AG08396 (cell line): ENCODE measurements at places on chromosomes 1 and 21.

- no peak for DNase-seq
These were observed 221.7 kb downstream of the C1orf94 start for GRCh38 chr1:34398241-34398915.

- DNase-seq = peak; percentile 77
These were observed 65.4 kb downstream of the PLEKHA6 start for GRCh38 chr1:204294357-204294756.

- no peak for DNase-seq
These were observed 11.5 kb upstream of the LAPTM5 start for GRCh38 chr1:30768830-30769718.

GRCh38 chr21:33899199-33899598, 16.4 kb downstream of the ATP5PO start:
- no peak for DNase-seq

DNA sequence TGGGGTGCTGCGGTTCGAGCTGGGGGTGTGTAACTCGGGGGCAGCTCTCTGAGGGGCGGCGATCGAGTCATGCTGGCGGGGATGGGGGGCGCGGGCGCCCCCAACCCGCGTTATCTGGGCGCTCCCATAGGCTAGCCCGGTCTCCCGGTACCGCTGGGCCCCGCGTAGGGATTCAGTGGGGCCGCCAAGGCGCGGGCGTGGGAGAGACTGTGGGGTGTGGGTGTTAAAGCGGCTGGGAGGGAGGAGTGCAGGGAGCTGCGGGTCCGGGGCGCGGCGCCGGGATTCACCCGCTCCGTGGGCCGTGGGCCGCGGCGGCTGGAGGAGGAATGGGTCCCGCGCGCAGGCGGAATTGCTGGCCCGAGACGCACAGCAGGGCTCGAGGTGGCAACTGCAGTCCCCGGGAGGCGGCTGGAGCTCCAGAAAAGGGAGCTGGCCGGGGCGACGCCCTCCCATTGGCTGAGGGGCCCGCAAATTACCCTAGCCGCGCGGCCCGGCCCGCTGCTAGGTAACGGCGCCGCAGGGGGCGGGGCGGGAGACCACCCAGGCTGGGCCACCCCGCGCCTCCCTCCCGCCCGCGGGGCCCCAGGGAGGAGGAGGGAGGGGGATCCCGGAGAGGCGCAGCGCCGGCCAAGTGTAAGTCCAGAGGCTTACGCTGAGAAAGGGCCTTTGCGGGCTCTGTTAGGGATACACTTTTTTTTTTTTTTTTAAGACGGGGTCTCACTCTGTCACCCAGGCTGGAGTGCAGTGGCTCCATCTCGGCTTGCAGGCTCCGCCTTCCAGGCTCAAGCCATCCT, at the start of gene PTCH2:
PTCH2 (minus strand) TSS at position 392 of the 794 bp plus-strand sequence; CDS start at position 71, 321 bp downstream.
- DNase-seq = peak; percentile 92

DNA sequence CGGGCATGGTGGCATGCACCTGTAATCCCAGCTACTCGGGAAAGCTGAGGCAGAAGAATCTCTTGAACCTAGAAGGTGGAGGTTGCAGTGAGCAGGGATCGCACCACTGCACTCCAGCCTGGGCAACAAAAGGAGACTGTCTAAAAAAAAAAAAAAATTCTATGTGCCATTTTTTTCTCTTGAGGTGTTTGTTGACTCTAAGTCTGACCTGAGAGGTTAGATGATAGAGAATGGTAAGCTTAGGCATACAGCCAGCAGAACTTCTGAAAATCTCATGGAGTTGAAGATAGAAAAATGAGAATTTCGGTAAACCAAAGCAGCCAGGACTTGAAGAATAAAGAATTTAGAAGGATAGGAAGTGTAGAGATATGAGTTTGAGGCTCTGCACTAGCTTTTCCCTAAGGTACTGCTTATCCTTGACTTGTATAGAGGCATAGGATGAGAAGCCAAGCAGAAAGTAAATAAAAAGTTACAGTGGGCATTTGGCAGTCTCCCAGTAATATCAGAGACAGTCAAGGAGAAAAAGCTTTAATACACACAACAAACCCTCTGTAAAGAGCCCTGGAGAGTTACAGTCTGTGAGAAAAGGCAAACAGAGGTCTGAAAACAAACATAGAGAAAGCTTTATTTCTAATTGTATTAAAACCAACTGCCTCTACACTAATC, 24.3 kb downstream of the F13B start:
- no peak for DNase-seq

- no peak for DNase-seq
These were observed 13.9 kb downstream of the CELSR2 start for GRCh38 chr1:109263234-109263596.

DNA sequence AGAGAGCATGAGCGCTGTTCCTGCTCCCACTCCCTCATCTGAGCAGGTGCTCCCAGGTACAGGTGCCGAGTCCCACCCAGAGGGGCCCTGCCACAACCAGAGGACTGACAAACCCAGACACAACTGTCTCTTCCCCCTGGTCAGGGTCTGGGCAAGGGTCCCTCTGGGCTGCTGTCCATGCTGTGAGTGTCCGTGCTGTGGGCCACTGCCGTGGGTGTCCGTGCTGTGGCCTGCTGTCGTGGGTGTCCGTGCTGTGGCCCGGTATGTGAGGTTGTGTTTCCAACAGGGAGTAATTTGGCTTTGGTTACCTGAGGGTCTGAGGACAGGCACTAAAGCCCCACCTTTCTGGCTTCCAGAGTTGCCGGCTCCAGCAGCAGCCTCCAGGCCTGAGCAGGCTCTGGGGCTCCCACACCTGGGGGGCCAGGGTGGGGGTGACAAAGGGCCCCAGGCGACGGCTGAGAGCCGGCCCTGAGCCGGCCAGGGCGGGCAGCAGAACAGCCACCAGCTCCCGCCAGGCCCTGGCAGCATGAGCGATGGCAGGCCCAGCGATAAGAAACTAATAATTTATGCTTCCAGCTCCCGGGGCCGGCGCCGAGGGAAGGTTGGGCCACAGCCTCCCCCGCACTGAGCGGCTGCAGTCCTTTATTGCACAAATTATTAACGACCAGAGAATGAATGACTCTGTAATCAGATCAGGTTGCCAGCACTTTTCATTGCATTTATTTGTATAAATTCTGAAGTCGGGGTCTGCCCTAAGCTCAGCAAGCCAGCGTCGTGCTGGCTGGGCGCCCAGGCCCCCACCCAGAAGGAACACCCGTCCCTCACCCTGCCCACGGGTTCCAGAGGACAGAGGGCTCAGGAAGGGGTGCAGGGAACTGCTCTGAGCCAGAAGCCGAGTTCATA, 7.3 kb upstream of the SAMD11 start:
- DNase-seq = no peak

GRCh38 chr21:31905503-31906451, 33.0 kb downstream of the HUNK start:
- no peak for DNase-seq

DNA sequence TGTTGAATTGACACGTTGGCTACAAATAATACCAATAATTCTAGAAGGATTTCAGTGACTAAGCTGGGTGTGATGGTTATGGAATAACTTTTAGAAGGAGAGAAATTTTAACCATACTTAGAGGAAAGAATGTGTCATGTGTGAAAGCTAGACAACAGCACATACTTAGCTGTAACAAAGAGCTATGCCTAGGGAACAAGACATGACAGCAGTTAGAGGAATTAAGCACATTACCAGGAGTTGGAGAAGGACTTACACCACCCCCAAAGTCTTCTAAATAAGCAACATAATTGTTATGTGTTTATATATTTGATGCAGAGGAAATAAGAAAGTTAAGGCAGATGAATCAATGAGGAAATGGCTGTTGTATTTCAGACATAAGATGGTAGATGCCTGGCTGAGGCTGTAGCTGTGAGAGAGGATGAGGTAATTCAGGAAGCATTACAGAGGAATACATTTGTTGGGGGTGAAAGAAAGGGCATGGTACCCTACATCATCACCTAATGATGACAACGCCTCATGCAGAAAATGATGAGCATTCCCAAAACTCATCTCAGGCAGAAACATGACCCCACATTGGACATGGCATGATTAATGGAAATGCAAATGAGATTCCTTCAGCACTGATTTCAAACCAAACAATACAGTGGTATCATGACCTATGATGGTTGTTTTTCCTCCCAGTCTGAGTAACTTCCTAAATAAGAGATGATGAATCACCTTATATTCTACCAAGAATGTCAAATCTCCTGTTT, 211.5 kb downstream of the LHX8 start:
- DNase-seq = no peak

- no peak for DNase-seq
These were observed 76.8 kb downstream of the ATP6V1G3 start for GRCh38 chr1:198463709-198464108.

DNA sequence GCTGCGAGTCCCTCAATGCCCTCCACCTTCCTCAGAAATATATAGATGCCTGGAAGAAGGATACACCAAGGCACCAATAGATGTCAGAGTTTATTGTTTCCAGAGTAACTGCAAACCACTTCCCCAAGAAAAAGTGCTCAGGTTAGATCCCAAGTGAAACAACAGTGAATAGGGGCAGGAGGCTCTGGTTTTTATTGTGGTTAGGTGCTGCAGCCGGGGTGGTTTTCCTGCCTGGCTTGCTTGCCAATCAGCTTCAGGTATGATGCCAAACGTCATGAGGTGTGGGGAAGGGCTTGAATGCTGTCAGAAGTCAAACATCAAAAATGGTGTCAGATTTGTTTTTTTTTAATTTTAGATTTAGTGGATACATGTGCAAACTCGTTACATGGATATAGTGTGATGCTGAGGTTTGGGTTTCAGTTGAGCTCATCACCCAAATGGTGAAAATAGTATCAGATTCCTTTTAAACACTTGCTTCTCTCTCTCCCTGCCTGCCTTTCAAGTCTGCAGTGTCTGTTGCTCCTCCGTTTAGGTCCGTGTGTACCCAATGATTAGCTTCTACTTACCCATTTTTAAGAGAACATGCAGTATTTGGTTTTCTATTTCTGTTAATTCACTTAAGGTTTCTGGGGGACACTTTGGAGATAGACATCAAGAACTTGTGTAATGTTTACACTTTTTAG, 1317.0 kb downstream of the MRPL39 start:
- DNase-seq = no peak

DNA sequence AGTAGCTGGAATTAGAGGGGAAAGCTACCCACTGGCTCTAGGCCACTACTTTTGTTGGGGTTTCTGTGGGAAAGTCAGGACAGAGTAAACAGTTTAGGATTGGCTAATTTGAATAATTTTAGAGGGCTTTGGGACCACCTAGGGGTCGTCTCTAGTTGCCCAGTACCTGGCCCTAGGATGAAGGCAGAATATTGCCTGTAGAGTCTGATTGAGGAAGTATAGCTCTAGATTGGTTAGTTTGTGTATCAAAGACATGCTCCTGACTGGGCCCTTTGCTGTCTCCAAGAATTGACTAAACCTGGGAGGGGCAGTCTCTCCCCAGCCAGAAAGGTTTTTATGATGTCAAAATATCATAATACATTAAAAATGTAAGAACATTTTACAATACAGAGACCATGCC, 142.0 kb downstream of the POU2F1 start:
- no peak for DNase-seq

- no peak for DNase-seq
These were observed 72.4 kb upstream of the KCND3 start for GRCh38 chr1:112061901-112062320.

DNA sequence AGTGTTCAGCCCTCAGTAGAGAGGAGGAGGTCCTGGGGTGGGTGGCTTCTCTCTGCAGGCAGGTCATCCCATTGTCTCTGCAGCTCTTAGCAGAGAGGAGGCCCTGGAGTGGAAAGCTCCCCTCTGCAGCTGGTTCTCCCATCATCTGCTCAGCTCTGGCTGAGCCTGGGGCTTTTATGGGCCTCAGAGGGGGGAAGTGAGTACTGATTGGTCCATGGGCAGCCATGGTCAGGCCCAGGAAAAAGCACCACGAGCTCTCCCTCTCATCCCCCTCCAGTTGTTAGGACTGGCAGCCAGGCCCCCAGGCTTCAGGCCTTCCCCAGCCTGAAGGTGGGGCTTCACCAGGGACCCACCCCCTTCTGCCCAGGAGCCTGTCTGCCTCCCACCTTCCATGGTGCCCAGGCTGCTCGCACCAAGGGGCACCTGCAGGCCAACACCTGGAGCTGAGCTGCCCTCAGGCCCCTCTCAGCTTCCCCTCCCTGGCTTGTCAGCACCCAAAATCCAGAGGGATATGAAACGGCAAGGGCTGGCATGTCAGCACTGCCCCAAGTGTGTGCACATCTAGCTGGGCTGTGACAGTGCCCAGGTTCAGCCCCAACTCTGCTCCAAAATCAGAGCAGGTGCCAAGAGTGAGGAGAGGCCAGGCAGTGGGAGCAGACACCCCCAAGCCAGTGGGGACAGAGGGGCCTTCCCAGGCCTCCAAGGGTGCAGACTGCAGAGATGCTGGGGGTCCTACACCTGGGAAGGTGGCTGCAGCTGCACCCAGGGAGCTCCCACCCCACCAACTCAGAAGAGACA, 449.0 kb downstream of the MATN1 start:
- DNase-seq = no peak

DNA sequence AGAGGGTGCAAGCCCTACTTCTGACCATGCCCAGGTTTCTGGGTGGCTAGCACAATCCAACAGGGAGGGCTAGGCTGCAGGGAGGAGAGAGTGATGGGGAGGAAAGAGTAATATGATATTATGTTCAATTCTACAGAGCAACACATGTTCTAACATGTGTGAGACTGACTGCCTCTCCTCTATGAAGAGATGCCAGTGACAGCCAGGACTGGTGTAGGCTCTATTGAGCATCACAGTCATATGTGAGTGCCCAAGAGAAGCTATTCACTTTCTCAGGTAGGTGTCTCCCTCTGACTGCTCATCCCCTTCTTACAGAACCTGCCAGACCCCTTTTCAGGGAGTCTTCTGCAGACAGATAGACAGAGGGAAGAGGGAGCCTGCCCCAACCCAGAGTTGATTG, 446.1 kb downstream of the SIPA1L2 start:
- no peak for DNase-seq

GRCh38 chr1:176066709-176067108, 140.4 kb downstream of the COP1 start:
- DNase-seq = no peak

GRCh38 chr1:97063532-97063931, 341.9 kb downstream of the PTBP2 start:
- peak; percentile 12 for DNase-seq

DNA sequence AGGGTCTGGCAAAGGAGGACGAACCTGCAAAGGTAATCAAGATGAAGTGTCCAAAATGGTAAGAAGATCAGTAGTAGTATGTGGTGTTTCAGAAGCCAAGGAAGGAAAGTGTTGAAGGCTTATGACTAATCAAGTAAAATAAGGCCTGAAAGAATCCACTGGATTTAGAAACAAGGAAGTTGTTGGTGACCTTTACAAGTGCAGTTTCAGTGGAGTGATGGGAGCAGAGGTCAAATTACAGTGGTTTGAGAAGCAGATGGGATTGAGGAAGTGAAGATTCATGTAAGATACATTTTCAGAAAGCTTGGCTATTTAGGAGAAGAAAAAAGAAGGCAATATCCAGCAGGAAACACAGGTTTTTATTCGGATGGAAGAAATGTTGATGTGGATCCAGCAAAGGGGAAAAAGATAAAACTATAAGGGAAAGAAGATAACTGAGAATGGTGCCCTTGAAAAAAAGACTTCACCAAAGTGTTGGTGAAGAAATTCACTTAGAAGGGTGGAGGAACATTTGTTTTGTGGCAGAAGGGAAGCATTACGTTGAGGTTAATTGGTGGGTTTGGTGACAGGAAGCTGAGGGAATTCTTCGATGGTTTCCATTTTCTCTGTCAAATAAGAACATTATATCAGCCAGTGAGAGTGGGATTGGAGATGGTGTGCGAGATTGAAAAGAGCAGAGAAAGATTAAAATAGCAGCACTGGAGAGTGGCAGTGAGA, 2.1 kb downstream of the ARMH1 start:
- DNase-seq = peak; percentile 26

- DNase-seq = no peak
These were observed 213.1 kb downstream of the PCP4 start for GRCh38 chr21:40080385-40080784.
